HS-27A (cell line): ENCODE measurements at places on chromosomes 5 and 9.

DNA sequence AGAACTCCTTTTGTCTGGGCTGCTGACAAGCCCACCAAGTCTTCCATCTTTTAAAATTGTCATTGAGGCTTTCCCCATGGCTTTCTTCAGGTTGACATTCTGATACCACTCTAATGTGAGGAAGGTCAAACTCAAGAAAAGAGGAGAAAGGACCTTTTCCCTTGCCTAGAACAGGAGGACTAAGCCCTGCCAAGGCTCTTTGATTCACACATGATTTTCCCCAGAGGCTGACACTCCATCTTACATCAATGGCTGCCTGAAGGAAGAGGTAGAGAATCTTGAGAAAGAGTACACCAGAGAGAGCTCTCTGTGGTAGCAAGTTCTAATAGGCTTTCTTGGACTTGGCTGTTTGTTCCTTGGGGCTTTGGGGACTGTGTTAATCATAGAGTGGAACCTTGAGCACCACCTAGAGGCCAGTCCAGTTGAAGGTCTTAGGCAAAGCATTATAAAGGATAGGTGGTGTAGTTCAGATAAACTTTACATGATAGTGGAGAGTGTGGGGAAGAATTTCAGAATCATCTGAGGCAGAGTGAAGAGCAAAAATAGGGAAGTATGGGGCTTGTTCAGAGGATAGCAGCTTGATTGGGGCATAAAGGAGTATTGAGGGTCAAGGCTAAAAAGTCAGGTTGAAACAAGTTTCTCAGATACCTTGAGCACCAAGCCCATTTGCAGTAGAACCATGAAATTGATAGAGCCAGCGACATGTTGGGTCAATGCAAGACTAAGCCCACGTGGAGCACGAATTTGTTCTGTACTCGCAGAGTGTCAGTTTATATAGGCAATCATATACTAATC, 36.7 kb downstream of the NDFIP1 start:
- DNase-seq = peak; percentile 9

DNA sequence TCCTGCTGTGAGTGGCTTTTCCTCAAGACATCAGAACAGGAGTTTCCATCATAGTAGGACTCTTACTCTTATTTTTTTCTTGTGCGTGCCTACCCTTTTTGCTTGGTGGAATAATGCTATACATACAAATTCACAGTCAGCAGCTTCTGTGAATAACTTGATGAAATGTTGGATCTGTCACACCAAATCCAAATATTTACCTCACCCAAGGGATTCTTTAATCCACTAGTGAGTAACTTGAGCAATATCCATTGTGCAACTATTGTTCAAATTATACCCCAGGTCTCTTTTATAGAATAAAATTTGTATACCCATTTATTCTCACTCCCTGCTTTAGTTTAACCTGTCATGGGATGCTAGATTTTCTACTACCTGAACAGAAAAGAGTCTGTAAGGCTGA, 1078.3 kb upstream of the EDIL3 start:
- no peak for DNase-seq

DNA sequence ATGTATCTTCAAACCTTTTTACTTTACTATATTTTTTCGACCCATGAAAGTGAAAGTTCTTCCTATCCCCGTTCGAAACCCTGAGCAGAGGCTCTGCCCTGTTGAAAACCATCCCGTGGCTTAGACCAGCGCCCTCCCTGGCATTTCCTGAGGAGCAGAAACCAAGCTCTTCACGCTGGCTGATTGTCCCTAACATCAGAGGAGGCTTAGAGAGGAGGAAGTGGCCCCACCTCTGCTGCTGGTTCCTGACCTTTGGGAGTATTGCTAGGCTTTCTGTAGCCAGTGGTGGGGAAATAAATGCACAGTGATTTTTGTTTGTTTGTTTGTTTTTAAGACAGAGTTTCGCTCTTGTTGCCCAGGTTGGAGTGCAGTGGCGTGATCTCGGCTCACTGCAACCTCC, 4.2 kb upstream of the PTGES start:
- no peak for DNase-seq

- no peak for DNase-seq
Observed at GRCh38 chr5:55546947-55547346, 12.2 kb upstream of the PLPP1 start.

- no peak for DNase-seq
Observed at GRCh38 chr5:125713109-125713805, 710.0 kb upstream of the GRAMD2B start.

DNA sequence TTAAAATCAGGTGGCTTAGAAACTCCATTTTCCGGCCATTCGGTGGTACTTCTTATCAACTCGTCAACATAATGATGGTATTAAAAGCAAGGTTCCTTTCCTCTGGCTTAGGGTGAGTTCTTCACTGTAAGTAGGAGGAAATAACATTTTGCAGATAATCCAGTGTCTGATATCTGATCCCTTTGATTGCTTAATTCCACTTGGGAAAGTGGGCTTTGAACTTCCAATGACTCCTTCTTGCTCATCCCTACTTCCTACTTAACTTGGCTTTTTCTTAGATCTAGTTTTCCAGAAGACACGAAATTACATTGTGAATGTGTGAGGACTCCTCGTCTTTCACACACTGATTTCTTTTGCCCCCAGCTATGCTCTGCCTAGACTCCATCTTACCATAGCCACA, 31.5 kb downstream of the DDX31 start:
- no peak for DNase-seq

GRCh38 chr9:102845827-102846371, 149.2 kb upstream of the CYLC2 start:
- DNase-seq = no peak

- DNase-seq = no peak
Observed at GRCh38 chr5:108141676-108142075, 240.2 kb downstream of the FBXL17 start.

- DNase-seq = no peak
Observed at GRCh38 chr5:147451193-147451592, 58.7 kb downstream of the DPYSL3 start.
